Left cardiac atrium (tissue), 4 donors: ENCODE measurements at places on chromosomes 6 and 20. TPM values are rescaled to one million over a fixed set of nuclear protein-coding genes. Genes with fewer than 3 reads are reported as not detected.

DNA sequence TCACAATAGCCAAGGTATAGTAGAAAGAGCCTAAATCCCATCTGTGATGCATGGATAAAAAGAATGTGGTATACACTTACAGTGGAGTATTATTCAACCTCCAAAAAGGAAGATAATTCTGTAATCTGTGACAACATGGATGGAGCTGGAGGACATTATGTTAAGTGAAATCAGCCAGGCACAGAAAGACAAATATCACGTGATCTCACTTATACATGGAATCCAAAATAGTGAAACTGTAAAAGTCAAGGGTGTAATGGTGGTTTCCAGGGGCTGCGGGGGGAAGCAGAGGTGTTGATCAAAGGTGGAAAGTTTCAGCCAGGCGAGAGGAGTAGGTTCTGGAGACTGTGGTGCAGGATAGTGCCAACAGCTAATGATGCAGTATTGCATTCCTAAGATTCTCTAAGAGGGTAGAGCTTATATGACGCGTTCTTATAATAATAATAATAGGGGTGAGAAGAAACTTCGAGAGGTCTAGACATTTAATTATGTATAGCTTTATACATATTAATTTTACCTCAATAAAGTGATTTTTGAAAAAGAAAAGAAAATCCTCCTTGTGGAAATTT lies 246.1 kb downstream of the FOXA2 start:
- no peak for DNase-seq

DNA sequence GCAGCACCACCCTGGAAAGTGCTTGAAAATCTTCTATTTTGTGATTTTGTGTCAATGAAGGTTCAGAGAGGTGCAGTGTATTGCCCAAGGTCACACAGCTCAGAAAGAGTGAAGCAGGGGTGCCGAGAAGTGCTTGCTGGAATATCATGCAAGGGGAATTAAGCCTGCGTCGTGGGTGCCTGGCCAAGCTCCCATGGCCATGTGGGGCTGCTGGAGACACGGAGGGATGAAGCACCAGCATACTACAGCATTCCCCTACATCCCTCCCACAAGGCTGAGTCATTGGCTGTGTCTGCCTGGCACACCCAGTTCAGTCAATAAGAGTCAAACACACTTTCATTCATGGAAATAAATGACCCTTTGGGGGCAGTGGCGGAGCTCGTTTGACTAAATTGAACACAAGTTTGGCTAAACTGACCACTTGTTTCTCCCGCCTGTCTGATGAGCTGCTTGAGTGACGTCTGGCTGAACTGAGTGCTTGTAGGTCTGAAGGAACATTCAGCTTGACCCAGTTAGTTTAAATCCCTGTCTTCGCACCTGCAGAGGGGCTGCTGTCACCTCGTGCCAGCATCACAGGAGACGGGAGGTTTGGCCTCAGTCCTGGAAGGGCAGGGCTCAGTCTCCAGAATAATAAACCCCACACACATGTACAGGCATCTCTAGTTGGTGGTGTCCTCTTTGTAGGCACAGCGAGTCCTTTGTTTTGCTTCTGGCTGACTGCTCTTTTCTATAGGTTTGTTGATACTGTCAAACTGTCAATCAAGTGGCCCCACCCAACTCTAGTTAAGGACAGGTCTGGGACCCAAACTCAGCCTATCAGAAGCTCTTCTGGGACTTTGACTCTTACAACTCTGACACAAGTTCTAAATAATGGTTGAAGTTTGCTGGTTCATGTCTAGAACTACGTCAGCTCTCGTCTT lies 8.4 kb upstream of the TGM2 start:
- DNase-seq = peak; percentile 86

DNA sequence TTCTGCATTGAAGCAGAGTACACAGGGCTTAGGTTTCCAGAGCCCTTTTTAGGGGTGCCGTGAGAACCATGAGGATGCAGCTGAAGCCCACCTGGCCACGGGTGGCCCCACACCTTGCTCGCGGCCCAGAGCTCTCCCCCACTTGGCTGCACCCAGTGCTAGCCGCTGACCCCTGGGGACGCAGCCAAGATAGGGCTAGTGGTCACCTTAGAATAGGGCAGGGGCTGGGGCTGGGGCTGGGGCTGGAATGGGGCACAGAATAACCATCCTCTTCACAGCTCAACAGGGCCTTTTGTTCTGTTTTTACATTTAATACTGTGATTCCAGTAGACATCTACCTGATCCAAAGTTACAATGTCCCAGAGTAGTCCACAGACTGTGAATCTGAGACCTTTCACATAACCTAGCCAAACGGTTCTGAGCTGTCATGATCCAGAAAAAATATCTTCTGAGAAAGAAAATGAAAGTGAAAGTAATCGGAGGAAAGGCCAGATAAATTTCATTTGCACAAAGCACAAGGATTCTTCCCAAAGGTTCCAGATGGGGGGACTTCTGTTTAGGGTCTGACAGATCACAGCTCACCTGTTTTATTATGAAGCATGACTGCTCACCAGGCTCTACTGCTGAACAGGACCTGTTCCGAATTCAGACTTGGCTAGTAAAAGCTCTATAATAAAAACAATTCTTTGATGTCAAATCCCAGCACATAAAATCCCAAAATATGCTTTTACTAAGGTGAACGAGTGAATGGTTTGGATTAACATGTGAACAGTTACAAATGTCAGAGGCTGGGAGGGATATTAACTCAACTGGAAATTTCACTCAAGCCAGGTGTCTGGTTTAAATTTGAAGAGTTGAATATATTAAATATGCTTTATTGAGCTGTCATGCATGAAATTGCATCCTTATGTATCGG lies 401.9 kb downstream of the THBS2 start:
- DNase-seq = no peak

DNA sequence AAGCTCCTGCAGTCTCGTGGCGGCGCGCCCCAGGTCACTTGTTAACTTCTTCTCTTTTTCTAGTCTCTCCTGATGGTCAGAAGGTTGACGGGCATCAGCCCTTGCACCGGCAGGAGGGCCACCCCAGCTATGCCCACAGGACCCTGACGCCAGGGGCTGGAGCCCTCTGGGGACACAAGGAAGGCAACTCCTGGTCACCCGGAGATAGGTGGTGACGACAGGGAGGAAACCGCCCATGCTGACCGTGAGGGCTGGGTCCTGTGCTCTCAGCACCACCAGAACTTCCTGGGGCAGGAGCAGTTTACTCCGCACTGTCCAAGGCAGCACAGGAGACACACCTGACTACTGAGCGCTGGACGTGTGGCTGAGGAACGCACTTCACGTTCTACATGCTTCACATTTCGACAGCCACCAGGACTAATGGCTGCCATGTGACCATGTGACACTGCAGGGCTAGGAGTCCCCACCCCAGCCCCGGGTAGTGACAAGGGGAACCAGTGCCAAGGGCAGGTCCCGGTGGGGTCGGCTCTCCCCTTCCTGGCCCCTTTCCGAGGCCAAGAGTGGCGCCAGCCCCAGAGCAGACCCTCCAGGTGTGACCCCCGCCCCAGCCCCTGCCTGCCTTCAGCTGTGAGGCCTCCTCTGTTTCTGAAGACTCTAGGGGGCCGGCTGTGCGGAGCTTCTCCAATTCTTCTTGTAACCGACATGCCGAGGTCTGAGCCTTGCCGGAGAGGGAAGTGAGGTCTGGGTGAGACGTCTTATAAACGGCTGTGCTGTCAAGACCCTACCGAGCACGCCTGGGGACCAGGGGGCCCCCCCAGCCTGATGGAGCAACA lies 45.2 kb downstream of the DSTN start:
- DNase-seq = peak; percentile 34

- DNase-seq = no peak
Measured at GRCh38 chr6:79518842-79519241, 18.4 kb downstream of the LCA5 start.

GRCh38 chr6:21461844-21462518 lies 131.6 kb upstream of the SOX4 start:
- no peak for DNase-seq

Gene NFYA
- total RNA-seq = 11.5 TPM

Gene NRN1
- 18.1 TPM for total RNA-seq

Gene HIVEP2
- total RNA-seq = 25.4 TPM

DNA sequence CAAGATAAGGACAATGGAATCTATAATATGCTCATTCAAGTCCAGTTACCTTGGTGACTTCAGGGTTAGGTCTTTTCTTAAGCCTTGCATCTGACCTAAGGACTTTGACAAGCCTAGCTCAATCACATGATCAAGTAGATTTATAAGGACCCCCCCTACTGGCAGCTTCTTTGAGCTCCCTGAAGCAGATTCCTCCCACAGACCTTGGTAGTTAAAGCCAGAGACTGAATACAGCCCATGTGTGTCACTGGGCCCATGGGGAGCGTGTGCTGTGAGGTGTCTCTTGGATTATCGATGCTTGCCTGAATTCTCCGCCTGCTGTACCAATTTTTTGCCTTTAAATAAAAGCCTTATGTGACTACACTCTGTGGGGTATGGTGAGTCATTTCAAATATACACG lies 372.7 kb upstream of the RGS17 start:
- no peak for DNase-seq

Gene LPA
- not detected for total RNA-seq

Gene SLC22A16
- total RNA-seq = 0.26 TPM

DNA sequence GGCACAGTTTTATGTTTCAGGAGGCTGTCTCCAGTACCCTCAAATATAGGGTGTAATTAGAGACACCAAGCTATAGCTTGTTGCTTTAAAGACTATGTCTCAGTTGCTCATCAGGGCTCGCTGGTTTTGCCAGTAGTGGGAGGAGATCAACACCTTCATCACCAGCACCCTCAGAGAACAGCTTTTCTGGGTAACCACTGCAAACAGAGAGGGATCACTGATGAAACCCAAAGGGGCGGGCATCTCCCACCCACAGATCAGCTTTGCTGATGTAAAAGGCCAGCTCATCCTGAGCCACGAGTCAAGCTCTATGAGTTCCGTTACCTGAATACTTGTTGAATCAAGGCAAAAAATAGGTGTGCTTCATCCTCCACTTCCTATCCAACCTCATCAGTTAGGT lies 187.7 kb downstream of the AIG1 start:
- no peak for DNase-seq

- DNase-seq = no peak
Measured at GRCh38 chr6:24205020-24205492, 79.0 kb downstream of the NRSN1 start.

Gene DBNDD2
- 200 TPM for total RNA-seq

- DNase-seq = no peak
Measured at GRCh38 chr6:91276315-91276714, 689.4 kb upstream of the MAP3K7 start.

- DNase-seq = no peak
Measured at GRCh38 chr20:19018881-19019280, 193.6 kb upstream of the SLC24A3 start.

- no peak for DNase-seq
Measured at GRCh38 chr20:10110151-10110550, 75.4 kb downstream of the ANKEF1 start.

- no peak for DNase-seq
Measured at GRCh38 chr20:57133926-57134650, 132.4 kb downstream of the BMP7 start.

DNA sequence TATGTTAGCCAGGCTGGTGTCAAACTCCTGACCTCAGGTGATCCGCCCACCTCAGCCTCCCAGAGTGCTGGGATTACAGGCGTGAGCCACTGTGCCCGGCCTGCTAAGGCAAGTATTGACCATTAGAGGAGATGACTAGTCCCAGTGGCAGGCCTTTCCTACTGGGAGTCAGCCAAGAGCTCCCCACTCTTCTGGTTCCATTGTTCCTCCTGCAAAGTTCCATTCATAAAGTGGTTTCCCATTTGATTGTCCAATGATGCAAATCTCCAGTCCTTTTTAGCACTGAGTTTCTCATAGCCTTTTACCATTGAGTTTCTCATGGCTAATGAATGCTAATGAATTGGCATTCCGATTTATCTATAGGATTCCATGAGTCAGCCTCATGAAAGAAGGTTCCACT lies 148.3 kb upstream of the ESR1 start:
- DNase-seq = no peak

DNA sequence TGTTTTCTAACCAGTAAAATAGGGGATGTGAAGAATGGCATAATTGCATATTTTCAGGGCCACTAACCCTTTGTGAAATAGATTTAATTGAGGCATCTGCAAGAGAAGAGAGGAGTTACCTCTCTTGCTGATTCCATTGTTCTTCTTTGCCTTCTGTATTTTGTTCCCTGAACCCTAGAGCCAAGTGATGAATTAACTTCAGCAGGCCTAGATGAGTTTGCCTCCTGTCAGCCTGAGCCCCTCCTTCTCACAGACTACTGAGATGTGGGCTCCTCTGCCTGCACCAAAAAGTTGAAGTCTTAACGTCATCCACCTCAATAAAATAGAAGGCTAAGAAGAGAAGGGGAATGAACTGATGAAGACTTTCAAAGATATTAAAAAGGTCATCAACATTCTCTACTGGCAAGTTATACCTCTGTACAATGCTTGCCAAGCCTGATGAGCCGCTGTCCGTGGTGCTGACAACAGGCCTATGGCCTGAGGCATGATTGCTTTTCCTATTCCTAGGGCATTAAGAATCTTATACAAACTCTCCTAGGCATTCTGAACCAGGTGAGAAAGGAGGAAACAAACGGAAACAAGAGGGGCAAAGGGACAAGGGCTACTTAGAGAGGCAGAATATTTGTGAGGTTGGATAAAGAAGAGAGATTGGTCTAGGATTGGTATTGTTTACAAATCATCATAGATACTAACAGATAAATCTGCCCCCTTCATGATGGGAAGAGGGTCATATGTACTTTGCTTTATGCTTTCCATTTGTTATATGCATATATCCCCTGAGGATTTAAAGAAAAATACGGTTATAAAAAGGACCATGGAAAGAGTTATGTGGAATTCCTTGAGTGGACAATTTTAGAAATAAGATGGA lies 46.8 kb downstream of the CD24 start:
- DNase-seq = peak; percentile 32

Gene TRIM10
- total RNA-seq = not detected

- no peak for DNase-seq
Measured at GRCh38 chr20:50385733-50386640, 124.2 kb upstream of the PTPN1 start.

Gene TAF11
- total RNA-seq = 20.5 TPM

DNA sequence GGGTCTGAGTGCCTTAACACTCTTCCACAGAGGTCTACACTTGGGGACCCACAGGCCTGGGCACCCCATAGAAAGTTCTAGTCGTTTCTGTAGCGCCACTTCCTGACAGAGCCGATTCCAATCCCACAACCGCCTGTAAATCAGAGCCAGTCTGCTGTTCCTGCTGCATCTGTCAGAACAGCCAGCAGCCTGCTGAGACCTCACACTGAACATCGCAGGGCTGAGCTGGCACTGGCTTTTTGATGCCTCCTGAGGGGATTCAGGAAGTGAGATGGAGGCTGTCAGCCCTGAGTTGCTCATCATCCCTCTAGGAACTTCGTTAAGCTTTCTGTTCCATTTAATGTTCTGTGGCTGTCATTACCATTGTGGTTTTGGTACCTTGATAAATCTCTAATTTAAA lies 48.9 kb downstream of the DCBLD1 start:
- DNase-seq = no peak

DNA sequence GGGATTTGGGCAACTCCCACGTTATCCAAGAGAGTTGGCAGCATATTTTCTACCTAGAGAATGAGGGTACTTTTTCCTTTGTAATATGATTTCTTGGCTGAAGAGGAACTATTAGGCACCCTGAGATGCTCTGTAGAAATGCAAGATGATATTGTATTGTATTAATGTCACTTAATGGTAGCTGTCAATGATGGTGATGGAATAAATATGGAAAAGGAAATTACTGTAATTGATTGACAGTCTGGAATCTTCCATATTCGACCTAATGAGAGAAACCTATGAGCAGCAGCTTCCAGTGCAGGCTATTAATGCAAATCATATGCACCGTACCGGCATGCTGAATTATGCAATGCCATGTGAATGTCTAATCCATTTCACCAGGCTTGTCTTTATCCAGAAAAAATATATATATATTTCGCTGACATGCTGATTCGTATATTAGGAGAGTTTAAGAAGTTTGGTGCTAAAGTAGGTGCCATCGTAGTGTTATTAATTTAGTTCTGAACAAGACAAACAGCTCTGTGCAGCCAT lies 494.2 kb upstream of the JARID2 start:
- no peak for DNase-seq
